ENCODE measurements at places on chromosomes 7 and 10.

- no peak for DNase-seq
Observed at GRCh38 chr7:39432368-39432767, 133.8 kb upstream of the YAE1 start.

GRCh38 chr7:123460616-123461015 is 73.8 kb downstream of the IQUB start:
- DNase-seq: no peak

DNA sequence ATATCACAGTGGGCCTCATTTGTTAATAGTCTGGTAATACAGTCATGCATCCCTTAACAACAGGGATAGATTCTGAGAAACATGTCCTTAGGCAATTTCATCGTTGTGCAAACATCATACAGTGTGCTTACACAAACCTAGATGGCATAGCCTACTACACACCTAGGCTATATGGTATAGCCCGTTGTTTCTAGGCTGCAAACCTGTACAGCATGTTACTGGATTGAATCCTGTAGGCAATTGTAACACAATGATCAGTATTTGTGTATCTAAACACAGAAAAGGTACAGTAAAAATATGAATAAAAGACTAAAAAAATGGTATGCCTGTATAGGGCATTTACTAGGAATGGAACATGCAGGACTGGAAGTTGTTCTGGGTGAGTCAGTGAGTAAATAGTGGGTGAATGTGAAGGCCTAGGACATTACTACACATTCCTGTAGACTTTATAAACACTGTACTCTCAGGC is 12.0 kb upstream of the RHOBTB1 start:
- no peak for DNase-seq

DNA sequence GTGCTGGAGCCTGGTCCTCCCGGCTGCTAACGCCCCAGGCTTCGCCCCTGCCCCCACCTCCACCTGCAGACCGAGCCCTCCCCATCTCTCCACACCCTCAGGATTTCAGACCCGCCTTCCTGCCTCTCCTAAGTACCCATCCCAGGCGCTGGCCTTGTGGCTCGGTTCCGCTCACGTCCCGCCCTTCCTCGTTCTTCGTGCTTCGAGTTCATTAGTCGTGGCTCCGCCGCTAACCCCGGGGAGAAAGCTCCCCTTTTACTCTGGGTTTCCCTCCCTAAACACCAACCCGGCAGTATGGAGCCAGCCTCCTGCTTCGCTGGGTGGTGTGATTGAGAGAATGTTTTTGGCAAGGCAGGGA is 11.2 kb downstream of the EMX2 start:
- no peak for DNase-seq

GRCh38 chr10:30093303-30093950 is 34.0 kb upstream of the JCAD start:
- no peak for DNase-seq

GRCh38 chr7:98278936-98279335 is 2.5 kb upstream of the BRI3 start:
- DNase-seq: no peak

DNA sequence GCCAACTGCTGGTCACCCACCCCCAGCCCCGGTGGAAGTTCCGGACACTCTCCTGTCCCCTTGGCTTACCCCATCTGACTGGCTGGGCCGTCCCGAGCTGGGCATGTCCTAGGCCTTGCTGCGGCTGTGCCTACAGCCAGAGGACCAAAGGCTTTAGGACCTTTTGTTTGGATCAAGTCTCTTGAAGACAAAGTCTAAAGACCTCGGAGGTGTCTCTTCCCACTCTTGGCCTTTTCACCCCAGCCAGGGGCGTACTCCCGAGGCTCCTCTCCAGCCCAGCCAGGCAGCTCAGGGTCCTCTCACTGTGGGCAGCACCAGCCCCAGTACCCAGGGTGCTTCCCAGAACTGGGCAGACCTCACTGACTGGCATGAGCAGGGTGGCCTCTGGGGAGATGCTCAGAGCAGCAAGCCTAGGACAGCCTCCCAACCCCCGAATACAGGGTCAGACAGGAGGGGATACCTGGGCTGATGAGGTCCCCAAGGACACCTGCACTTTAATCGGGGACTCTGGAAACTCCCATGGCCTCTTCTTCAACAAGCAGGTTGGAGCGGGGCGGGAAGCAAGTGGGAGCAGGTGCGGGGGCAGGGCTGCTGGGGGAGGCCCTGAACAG is 2.7 kb upstream of the PWWP2B start:
- no peak for DNase-seq

DNA sequence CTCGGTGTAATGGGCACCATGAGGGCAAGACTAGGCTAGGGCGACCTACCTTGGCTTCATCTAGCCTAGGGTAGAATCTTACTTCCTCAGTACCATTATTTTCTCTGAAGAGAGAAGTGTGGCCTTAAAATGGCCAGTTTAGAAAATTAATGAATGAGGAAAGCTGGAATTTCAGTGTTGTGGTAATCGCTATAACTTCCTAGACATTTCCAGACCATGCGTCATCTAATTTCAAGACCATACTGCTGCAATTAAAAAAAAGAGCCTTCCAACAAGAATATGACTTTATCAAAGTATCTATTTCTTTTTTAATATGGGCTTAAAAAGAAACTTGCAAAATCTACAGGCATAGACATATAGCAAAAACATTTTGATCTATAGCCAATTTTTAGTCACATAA is 68.5 kb downstream of the CPVL start:
- no peak for DNase-seq

DNA sequence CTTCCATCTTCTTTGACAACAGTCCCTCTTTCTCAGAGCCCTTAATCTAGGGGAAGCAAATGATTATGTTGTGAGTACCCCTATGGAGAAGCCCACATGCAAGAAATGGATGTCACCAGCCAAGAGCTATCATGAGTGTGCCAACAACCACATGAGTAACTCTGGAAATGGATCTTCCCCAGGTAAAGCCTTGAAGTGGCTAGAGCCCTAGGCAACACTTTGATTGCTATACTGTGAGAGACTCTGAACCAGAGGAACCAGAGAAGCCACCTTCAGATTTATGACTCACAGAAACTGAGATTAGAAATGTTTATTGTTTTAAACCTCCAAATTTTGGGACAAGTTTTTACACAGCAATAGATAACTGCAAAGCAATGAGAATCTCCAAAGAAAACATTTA is 60.9 kb upstream of the COL1A2 start:
- DNase-seq: no peak

DNA sequence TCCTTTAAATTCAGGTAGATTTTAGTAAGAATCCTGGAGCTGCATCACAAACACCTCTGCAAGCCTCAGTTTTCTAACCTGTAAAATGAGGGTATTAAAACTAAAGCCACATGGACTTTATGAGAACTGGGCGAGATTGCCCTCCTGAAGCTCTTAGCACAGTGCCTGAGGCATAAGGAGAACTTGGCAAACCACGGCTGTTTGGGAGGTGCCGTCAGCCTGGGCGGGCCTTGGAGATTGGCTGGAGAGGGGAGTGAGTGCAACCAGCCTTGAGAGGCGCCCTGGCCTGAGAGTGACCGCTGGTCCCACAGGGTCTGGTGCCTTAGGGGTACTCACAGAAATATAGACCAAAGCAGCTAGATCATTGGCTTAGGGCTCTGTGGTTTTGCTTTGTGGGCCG is 5.4 kb upstream of the TNS3 start:
- DNase-seq: no peak

DNA sequence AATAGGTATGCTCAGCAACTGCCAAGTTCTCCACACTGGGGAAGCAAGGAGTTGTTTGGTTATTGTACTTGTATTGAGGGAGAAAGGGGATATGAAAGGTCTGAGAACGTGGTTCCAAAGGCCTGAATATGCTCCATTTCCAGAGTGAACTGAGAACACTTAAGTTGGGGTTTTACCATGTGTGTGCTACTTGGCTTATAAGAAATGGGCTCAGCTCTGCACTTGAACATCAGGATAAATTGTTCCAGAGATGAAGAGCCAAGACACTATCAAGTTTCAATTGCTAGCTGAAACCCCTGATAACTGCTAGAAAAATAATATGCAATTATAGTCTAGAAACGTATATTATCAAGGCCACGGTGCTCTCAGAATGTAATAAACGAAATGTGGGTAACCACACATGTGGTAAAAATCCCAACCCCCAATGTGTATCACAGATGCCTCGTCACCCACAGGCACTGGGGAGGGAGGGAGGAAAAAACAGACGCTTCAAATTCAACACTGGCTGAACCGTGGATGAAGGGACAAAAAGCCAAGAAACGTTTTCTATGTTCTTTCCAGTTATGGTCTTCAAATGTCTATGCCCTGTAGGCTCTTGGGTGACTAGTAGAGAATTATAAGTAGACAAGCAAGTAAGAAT is 16.3 kb downstream of the ELMO1 start:
- no peak for DNase-seq

DNA sequence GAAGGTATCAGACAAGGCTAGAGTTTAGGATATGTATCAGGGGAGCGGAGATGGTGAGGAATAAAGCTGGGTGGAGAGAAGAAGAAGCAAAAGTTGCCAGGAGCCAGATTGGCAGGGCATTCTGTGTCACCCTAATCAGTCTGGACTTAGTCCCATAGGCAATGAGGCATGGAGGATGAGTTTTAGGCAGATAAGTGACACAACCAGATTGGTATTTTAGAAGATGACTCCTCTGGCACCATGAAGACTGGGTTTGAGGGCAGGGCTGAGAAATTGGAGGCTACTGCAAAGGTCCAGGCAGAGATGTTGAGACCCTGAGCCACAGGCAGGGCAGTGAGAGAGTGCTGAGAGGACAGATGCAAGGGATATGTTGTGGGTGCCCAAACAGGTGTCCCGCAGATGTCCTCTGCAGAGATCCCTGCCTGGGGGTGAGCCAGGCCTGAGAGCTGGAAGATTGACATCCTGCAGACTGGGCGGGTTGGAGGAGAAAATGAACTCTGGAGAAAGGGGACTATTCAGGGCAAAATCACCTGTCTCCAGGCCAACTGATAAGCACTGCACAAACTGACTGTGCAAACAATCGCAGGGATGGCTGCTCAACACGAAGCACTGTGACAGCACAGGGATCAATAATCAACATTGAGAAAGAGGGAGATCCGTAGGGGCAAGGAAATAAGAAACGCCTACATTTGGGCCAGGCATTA is 11.9 kb upstream of the HABP2 start:
- DNase-seq: no peak

GRCh38 chr10:75505840-75506506 is 74.5 kb downstream of the LRMDA start:
- no peak for DNase-seq

Measured in activated CD4-positive, CD25-positive, alpha-beta regulatory T cell (primary cell).